ENCODE measurements at places on chromosomes 7 and 10.
A peak's percentile ranks its signal among the peaks of the same experiment; 100 is the strongest.

DNA sequence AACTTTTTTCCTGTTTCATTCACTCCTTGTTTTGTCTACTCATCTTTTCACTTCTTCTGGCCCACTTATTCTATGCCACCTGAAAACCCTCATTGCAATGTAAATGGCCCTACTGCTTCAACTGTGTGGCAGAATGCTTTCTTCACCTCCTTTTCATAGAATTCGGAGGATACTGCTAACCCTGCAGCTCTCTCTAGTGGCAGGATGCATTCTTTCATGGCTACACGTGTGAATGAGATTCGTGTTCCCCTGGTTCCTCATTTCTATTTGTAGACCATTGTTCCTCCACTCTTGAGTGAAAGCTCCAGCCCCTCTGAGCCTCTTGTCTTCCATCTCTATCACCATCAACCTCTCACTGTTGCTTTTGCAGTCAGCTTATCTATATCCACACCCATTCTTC lies 20.9 kb upstream of the CYP26C1 start:
- DNase-seq, result no peak

DNA sequence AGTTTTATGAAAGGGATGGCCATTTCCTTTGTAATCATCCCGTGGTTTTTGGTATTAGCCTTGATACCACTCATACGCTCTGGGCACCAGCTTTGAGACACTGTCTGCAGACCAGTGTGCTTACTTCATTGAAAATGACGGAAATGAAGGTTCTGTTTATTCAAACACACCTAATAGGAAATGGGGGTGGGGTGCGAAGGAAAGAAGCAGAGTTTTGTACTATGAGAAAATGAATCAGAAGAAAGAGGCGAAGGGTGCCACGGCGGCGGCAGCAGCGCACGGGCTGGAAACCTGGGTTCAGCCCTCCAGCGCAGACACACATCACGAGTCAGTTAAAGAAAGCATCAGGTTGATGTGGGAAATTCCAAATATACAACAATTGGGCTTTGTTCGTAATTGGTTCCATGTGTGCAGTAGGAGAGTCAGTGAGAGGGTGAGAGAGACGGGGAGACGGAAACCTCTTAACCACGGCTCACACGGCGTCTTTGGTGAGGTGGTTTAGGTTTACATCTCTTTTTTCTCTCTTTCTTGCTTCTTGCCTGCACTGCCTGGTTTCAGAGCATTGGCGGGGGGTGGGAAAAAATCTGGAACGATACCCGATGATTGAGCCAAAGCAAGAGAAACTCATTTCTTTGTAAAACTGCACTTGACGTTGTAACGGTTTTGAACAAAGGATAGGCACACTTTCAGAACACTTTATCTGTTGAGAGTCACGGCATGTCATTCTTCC lies 321.2 kb downstream of the FRMD4A start:
- DNase-seq, result peak; percentile 28

DNA sequence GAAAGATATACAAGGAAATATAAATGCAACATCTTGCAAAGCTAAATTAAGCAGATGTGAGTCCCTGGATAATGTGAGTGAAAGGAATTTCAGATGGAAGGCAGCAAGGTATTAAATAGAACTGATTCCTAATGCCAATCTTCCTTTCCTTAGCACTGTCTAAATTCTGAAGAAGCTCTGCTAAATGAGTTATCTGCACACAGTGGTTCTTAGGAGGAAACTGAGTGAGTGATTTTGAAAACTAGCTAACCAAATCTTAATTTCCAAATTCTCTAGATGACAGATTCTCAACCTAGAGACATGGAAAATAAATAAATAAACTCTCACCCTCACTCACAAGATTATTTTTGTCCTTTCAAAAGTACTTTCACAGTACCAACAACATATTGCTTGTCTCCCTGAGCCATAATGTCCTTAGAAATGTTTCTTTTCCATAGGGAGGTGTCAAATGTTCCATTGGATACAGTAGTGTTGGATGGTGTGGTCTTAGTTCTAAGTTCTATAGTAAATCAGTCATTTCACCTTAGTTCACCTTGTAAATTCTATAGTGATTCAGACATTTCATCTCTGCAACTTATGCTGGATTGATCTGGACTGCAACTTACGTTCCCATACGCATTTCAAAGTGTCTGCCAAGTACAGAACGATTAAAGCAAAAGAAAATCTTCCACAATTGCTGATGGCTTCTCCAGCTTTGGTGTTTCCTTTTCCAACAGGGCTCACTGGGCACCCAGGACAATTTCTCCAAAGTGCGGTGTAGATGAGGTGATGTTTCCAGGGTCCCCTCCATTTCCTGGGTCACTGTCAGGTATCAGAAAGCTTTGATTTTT lies 145.4 kb upstream of the FAM171A1 start:
- no peak for DNase-seq

DNA sequence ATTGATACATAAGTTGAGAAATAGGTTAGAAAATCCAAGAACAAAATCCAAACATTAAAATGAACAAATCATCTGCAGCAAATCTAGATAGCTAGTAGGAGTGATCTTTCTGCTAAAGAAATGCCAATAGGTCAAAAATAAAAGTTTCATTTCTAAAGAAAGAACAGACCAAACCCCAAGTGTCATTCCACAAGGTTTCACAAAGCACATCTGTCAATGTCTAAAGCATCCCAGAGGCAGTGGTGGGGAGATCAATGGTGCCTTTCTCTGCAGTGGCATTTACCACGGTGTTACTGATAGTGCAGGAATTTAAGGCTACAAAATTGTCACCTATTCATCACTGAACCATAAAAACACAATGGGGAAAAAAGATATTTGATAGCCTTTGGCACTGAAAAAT lies 147.9 kb downstream of the PARD3 start:
- no peak for DNase-seq

GRCh38 chr7:82443547-82444219 lies at the start of gene CACNA2D1:
TSS of gene CACNA2D1 (minus strand) at chr7:82443777.
- DNase-seq, result no peak

Measured in activated CD4-positive, CD25-positive, alpha-beta regulatory T cell treated with anti-CD3 and anti-CD28 coated beads, Interleukin-2, amount 50 U/mL, for 16 hours (primary cell).